ENCODE measurements at places on chromosomes 16 and 17. TPM values are rescaled to one million over a fixed set of nuclear protein-coding genes. Genes with fewer than 3 reads are reported as not detected.

Gene DNAH2
- 0.18 TPM for total RNA-seq

Gene CLDN6
- 260 TPM for total RNA-seq

Gene CARD14
- total RNA-seq: 5.4 TPM

Gene SDR42E2
- 0.09 TPM for total RNA-seq

Gene ZNF594
- 21.0 TPM for total RNA-seq

Gene EVPLL
- not detected for total RNA-seq

DNA sequence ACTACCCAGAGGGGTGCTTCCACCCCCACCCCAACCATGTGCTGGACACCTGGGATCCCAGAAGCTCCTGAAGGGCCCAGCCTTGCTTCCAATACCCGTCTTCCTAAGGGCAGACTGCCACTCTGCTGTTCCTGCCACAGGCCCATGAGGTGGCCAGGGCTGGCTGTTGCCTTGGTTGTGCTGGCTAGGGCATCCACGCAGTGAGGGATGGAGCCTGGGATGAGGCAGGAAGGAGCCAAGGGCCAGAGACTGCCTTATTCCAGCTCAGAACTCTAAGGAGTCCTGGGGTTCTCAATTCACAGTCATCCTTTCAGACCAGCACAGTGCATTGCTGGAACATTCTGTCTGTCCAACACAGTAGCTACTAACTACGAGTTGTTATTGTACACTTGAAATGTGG lies 37.8 kb downstream of the BCO1 start:
- no peaks in the 10 kb centered on the region for H3K27me3 ChIP-seq
- H3K4me3 ChIP-seq: no peak overlapping the region
- H3K36me3 ChIP-seq: no peaks in the 10 kb centered on the region

DNA sequence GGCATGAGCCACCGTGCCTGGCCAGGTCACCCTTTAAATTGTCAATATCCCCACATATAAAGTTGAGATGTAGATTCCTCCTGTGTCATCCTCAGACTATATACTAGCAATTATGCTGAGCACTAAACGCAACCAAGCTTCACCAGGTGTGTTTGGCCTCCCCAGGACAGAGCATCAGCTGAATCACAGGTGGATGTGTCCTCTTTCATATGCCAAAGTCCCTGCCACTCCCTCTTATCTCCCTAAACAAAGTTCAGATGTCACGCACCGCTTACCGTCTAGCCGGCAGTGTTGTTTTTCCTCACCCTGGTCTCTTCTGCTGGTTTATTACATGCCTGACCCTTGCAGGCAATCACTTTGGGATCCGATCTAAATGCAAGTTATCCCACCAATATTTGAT lies 43.8 kb upstream of the ARHGAP44 start:
- no peak overlapping the region for H3K27ac ChIP-seq
- H3K4me1 ChIP-seq: peaks cover 15% of the 10 kb centered on the region
- H3K36me3 ChIP-seq: no peaks in the 10 kb centered on the region
- no peak for DNase-seq
- H3K27me3 ChIP-seq: no peaks in the 10 kb centered on the region
- no peak overlapping the region for H3K4me3 ChIP-seq

- no peak overlapping the region for H3K4me3 ChIP-seq
- no peak overlapping the region for H3K27ac ChIP-seq
- H3K27me3 ChIP-seq: peaks cover 2% of the 10 kb centered on the region
Measured at GRCh38 chr17:27414271-27414670, 42.0 kb upstream of the KSR1 start.

DNA sequence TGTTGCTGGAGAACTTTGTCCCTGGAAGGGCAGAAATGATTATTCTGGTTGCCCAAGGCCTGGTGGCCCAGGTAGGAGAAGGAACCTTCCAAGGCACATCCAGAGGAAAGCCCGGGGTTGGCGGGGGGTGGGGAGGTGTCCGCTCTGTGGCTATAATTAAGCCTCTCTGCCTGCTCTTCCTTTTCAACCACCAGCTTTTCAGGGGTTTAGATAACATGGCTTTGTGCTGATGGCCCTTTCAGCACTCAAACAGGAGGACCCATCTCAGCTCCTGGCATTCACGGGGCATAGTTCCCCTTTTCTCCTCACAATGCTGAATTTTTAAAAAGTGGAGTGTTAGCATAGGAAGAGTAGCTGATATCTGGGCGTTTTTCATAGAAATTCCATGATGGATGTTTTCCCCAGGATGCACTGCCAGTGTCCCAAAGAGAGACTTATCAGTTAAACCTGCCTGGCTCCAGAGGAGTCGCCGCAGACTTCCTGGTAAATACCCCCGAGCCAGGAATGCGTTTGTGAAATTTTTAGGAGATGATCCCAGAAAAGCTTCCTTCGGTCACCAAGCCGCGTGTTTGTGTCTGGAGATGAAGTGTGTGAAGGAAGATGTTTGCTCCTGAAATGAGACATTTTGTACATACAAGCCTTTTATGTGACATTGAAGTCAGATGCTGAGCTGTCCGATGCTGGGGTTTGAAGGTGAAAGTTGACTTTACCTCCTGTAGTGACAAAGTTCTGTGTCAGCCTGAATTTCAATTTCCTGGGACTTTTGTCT lies 188.5 kb downstream of the MSI2 start:
- H3K36me3 ChIP-seq: peaks cover 2% of the 10 kb centered on the region
- no peak for DNase-seq
- H3K4me3 ChIP-seq: no peak overlapping the region
- peak overlapping the region; percentile 90 for H3K27ac ChIP-seq
